ENCODE measurements at places on chromosomes 11 and 22.

DNA sequence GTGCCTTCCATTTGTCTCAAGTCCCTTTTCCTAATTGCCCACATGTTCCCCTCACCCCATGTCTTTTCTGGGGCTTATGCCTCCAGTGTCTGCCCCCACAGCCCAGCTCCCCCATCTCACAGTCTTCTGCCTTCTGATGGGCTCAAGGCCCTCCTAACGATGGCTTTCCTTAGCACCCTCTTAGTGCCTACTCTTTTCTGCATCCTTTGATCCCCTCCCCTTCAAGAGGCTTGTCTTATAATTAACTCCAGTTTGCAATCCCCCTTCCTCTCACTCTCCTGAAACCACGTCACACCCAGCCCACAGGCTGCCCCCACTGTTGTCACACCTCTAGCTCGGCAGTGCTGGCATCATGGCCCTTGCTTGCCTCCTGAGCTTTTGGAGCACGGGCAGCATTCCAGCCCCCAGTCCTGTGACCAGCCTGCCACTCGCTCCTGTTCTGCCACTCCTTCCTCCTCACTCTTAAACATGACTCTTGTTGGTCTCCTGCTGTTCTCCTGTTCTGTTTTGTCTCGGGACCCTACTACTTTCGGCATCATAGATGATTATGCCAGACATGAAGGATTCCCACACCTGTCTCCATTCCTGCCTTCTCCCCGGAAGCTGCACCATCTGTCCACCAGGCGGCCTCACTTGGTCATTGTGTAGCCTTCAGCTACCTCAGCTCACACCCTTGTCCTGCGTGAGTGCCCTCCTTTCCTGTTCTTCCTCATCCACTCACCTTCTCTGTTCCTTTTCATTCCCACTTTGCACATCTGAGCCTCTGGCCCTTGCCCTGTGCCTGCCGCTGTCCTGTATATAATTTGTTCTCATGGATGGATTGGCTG, 26.1 kb downstream of the UBE2L3 start:
- no peak for DNase-seq

DNA sequence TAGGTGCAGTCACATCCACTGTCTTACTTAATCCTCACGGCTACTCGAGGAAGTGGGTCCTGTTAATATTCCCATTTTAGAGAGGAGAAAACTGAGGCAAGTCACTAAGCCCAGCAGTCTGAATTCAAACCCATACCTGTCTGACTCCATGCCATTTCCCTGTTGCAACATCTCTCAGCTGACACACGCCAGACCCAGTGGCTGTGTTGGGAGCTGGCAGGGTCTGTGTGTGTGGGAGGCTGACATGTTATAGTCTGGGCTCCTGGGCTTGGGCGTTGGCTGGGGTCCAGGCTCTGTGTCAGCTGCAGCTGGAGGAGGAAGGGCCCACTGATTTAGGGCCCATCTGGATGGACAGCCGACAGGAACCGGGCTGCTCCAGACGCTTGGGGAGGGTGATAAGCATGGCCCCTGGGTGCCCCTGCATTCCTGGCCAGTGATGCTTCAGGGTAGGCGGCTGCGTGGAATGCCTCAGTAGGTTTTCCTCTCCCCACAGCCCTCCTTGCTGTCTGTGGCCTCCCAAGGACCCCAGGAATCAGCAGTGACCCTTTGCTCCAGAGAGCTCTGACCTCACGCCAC, 562.5 kb downstream of the MN1 start:
- DNase-seq, result no peak

DNA sequence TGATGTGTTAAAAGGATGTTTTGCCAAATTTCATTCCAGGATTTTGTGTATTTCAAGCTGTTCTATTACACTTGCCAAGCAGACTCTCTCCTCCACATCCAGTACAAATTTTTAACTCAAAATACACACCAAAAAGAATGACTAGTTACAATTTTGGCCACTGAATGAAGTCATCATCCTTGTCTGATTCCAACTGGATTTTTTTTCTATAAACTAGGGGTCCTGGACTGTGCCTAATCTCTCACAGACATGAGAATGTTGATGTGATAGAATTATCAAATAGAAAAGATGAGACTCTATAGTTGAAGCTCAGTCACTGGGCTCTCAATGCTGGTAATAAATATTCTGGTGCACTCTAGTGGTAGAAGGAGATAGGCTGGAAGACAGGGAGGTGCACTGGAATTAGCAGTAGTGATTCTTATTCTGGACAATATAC, 85.8 kb downstream of the FANCF start:
- no peak for DNase-seq

GRCh38 chr11:925496-926301, at the start of gene AP2A2:
AP2A2 (plus strand) TSS chr11:925870; CDS start chr11:926022, 152 bp downstream.
- no peak for DNase-seq

GRCh38 chr11:4682623-4683419, 14.8 kb downstream of the OR51E2 start:
- no peak for DNase-seq

DNA sequence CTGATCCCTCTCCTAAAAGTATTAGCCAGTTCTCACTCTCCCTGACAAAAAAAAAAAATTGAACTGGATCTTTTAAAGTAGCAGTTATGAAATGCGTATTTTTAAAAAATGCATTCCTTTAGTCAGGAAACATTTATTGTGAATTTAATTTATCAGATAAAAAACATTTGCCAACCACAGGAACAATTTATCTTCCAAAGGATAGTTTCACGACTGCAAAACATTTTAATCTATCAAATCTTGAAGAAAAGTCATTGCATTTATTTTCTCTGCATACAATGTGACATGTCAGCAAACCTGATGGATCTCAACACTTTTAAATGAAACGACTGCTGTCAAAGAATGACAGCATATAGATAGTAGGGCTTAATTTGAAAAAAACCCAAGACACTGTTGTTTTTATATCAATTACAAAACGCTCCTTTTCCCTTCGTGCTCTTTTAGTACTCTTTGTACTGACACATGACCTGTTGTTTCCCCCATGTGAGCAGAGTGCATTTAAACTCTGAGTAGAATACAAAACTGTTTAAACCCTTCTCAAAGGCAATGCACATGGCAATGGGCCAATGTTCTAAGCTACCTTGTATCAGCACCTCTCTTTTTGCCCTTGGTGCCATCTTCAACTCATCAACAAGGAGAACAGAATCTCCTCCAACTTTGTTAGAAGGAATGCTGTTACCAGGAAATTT, 107.0 kb downstream of the ATG16L2 start:
- DNase-seq, result no peak

GRCh38 chr22:38142606-38143005, 32.1 kb upstream of the BAIAP2L2 start:
- no peak for DNase-seq

- no peak for DNase-seq
Observed at GRCh38 chr11:120573756-120574354, 62.3 kb downstream of the GRIK4 start.

DNA sequence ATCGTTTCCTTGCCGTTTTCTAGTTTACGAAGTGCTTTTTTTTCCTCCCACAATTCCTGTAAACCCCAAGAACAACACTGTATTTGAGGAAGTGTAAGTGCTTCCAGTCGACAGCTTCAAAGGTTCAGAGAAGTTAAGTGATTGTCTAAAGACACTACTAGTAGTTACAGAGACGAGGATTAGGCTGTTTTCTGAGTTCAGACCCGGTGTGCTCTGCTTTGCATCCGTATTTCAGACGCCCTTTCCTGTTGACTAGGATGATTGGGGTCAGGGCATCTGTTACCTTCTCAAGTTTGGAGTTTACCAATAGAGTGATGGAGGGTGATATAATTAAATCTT, 430 bp downstream of the CLP1 start:
- no peak for DNase-seq

GRCh38 chr11:15897211-15897960, 459.0 kb downstream of the SOX6 start:
- no peak for DNase-seq

DNA sequence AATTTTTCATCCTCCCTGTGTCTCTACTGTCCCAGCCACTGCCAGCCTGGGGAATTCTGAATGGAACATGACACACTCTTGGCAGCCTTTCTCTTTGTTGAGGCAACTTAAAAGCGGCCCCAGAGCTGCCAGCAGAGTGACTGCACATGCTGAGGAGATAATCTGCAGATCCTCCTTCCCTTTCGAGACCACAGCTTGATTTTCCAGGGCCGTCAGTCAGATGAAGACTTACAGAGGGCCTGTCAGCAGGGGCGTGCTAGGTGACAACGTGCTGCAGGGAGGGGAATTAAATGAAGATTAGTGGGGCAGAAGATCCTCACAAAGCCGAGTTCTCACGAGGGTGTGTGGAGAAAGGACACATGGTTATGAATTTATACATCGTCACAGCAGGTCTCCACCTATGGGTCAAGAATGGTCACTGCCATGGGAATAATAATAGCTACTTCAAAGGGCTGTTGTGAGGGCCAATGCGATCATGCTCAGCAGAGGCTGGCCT, 193.5 kb upstream of the PITPNB start:
- peak; percentile 31 for DNase-seq

Measured in GM04503 (cell line).